ENCODE measurements at places on chromosomes 2 and 18.
A peak's percentile ranks its signal among the peaks of the same experiment; 100 is the strongest.

GRCh38 chr2:37232131-37232933 is 874 bp downstream of the NDUFAF7 start:
- peak; percentile 2 for DNase-seq

GRCh38 chr2:41828052-41828643 is 219.7 kb upstream of the PKDCC start:
- no peak for DNase-seq

DNA sequence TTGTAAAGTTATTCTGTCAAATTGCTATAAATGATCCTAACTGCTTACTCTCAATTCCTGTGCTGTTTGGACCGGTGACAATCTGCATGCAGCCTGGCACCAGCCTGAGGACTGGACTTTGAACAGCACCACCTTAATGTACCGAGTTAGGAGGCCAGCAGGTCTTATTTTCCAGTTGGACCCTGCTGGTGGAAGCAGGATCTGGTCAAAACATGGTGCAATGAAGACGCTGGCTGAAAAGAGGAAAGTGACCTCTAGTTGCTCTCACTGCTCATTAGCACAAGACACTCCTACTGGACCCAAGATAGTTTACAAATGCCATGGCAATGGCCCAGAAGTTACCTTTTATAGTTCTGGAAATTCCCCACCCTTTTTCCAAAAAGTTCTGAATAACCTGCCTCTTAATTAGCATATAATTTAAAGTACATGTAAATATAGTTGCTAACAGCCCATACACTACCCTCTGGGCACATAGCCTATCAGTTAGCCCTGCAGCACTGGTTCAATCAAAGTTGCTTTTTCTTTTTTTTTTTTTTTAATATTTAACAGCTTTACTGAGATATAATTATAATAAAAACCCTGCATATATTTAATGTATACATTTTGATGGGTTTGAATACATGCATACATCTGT is 35.8 kb downstream of the RBKS start:
- DNase-seq: no peak

- DNase-seq: no peak
Observed at GRCh38 chr2:25312958-25313710, 28.6 kb downstream of the DNMT3A start.

GRCh38 chr2:28681158-28681571 is 70.5 kb upstream of the PPP1CB start:
- DNase-seq: peak; percentile 34

- peak; percentile 30 for DNase-seq
Observed at GRCh38 chr18:9788140-9788539, 80.0 kb downstream of the RAB31 start.

DNA sequence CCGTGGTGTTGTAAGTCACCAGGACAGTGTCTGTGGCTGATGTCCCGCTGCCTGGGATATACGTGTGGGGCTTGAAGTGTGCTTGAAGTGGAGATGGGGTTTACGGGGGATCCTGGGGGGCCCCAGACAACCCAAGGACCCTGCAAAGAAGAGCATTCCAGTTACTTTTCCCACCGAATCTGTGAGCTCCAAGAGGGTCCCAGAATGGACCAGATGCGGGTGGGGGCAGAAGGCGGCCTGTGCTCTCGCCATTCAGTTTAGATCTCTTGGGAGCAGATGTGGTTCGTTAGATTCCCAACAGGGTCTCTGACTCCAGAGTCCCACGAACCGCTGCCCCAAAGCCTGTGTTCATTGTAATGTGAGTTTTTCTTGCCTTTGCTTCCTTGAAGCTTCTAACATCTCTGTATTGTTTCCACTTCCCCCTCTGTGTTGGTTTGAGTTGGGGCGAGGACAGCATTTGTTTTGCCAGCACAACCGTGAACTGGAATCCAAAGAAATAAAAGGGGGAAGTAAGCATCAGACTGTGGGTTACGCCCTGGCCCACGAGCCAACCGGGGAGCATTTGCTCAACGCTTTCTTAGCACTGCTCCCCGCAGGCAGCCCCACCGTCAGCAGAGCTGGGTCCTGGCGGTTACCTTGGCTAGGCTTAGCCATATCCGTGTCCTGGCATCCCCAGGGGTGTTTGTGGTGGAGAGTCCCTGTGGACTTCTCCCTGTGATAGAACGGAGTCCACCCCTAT is 92.1 kb downstream of the SH3BP4 start:
- no peak for DNase-seq

DNA sequence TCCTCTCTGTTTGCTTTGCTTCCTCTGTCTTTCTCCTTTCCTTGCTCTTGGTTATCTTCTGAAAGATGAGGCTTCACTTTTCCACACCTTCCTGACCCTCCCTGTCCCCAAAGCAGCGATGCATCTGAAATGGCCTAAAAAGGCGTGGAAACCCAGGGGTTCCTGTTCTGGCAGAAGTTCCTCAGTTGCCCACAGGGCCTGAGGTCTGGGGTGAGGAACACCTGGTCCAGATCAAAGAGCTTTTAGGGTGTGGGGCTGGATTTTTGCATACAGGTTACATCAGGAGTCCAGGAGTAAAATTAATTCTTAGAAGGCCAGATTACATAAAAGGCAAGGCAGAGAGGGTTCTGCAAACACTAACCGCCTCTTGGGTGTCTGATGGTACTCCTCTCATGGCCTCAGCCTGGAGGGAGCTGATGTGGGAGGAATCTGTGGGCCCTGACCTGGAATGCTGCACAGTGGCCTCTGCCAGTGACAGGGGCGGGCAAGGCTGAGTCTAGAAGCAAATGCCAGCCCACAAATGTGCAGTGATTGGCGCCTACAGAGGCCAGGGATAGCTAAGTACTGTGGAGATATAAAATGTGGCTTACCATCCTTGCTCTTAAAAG is 41.8 kb downstream of the INPP4A start:
- DNase-seq: no peak

- peak; percentile 23 for DNase-seq
Observed at GRCh38 chr2:144132357-144132756, 387.6 kb downstream of the ZEB2 start.

GRCh38 chr18:9732031-9732430 is 23.9 kb downstream of the RAB31 start:
- no peak for DNase-seq

DNA sequence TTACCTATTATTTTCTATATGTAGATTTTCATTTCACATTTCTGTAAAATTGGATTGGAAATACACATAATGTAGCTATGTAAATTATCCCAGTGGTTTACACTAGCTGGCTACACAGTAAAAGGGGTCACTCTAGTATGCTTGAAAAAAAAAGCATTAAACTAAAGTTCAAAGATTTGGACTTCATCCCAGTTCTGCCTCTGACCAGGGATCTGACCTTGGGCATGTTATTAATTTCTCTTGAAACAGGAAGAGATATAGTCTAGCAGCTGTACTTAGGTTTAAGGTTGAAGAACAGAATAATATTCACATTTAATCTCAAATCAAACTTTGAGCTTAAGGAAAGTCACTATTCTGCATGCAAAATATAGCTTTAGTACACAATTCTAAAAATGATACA is 64.5 kb upstream of the RPE start:
- DNase-seq: no peak

DNA sequence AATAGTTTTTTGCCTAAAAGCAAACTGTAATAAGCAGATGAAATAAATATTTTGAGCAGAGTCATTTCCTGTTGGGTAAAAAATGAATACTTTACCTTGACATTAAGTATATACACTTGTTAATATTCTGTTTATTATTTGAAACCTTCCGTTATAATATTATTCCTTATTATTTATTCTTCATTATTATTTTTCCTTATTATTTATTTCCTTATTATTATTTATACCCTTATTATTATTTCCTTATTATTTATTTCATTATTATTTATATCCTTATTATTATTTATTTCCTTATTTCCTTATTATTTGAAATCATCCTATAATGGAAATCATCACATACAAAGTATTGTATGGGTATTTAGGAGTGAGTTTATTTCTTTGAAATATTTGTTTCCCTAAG is 232.2 kb upstream of the RBBP8 start:
- no peak for DNase-seq

DNA sequence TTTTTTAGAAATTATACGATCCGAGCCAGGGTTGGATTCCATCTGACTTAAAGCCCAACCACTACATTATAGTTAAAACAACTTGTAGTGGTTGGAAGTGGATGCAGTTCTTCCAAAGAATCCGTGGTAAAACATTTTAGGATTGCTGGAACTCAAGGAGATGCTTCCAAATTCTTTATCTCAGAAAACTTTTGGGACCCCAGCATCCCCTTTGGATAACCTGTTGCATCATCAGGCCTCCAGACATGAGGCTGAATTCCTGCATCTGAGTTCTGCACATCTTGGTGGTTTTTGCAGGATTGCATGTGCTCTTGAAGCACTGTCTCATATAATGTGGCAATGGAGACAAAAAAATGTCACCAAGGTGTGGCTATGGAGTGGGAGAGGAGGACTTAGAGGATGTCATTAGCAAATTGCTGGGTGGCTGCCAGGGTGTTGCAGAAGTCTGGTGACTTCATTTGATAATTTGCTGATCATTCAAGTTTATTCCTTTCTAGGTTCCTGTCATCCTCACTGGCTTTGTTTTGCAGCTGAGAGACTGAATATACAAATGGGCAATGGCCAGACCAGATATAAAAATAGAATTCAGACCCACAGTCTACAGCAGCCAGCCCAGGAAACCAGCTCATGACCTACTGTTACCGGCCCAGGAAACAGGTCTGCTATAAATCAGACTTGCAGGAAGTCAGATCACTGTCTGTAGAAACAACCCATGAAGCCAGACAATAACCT is 207.7 kb downstream of the BCL2 start:
- peak; percentile 36 for DNase-seq

- no peak for DNase-seq
Observed at GRCh38 chr2:32699151-32699550, 71.3 kb downstream of the TTC27 start.

DNA sequence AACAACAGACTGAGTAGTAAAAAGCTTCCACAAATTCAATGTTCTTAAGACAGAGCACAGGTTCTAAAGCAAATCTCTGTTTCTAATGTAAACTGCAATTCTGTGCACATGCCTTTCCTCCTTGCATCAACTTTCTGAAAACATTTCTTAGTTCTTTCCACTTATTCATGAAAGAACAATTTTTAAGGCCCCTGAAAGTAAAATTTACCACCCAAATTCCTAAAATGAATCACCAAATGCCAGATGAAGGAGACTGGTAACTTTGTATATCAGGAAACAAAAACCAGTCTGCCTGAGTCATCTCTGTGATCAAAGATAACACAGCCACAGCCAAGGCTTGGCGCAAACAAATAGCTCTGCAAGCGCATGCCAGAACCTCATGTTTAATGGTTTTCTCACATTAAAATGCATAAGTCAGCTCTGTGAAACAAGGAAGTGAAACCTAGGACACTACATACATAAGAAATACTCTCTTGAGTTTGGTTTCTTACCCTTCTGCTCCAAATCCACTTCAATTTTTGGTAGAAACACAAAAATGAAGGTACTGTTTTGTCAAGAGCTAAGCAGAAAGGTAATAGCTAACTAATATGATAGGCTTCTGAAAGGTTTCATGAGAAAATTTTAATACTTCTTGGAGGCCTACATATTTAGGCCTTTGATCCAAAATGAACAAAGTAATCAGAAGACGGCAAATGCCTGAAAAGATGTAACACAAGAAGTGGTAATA is 169.4 kb downstream of the THADA start:
- DNase-seq: peak; percentile 98

DNA sequence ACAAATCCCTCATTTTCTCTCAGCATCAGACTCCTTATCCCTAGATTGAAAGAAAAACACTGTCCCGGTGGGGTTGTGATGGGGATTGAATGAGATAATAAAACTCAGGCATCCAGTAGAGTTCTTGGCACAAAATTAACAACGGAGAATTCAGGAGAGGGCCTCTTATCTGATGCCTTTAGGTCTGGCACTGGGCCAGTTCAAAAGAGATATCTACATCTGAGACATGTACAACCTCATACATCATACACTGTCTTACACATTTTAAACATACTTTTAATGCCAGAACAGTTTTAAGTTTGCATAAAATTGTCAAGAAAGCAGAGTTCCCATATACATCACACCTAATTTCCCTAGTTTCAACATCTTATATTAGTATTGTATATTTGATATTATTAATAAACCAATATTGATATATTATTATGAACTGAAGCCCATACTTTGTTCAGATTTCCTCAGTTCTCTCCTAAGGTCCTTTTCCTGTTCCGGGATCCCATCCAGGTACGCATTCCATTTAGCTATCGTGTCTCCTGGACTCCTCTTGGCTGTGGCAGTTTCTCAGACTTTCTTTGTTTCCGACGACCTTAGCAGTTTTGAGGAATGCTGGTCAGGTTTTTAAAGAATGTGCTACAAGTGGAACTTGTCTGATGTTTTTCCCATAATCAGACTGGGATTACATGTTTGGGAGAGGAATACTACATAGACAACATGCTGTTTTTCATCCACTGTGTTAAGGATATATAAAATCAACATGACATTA is 27.8 kb downstream of the NXPH2 start:
- peak; percentile 66 for DNase-seq

DNA sequence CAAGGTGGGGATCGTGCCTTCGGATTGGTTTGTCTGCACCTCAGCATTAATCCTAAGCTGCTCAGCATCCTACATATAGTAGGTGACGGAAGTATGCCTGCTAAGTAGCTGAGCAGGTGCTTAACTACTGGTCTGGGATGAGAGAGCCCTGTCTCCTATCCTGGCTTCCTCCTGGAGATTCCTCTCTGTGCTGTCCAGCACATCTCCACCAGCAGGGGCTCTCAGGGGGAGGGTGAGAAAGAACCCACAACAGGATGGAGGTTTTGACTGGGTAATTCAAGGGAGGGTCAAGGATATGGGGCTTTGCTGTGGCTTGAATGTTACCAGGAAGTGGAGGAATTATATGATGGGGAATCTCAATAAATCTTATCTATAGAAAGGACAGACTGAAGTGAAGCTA is 45.4 kb upstream of the KIF5C start:
- DNase-seq: no peak

DNA sequence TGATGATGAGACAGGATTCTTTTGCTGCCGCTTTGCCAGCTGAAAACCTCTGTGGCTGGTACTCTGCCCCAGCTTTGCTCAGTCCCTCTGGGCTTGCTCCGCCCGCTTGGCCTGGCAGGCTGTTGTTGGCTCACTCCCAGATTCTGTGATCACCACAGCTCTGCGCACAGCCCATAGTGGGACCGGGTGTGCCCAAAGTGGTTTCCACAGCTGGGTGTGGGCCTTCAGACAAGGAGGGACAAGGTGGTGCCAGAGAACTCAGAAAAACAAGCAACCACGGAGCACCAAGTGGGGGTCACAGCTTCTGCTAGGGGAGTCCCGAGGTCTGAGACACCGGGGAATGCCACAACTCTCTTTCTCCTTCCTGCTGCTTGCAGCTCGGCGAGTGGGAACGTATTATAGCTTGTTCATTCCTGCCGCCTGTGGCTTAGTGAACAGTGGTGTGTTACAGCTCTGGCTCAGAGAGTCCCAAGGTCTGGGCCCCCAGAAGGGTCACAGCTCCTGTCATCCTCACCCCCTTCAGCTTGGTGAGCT is 9.2 kb upstream of the KYNU start:
- DNase-seq: no peak

- DNase-seq: peak; percentile 45
Observed at GRCh38 chr2:189091253-189091652, 88.3 kb downstream of the COL5A2 start.

Measured in fibroblast of skin of right biceps (primary cell).